ENCODE measurements at places on chromosomes 7 and 10. TPM values are rescaled to one million over a fixed set of nuclear protein-coding genes. Genes with fewer than 3 reads are reported as not detected.

Gene PTF1A
- total RNA-seq: not detected

Gene STOX1
- total RNA-seq: not detected

Gene CRHR2
- not detected for total RNA-seq

Gene NPY
- not detected for total RNA-seq

Gene SRI
- 82.4 TPM for total RNA-seq

Gene TBC1D12
- 9.2 TPM for total RNA-seq

Gene PVRIG
- total RNA-seq: not detected

Gene HOXA9
- total RNA-seq: not detected

Gene FMC1
- total RNA-seq: 13.7 TPM

Gene PTPRE
- total RNA-seq: 0.52 TPM

Gene OPALIN
- not detected for total RNA-seq

Gene TFPI2
- total RNA-seq: 26.3 TPM

Gene GDF2
- not detected for total RNA-seq

Gene ZNF365
- total RNA-seq: 0.94 TPM

Gene LFNG
- 1.4 TPM for total RNA-seq

Gene PNLIPRP1
- not detected for total RNA-seq

Gene PON1
- not detected for total RNA-seq

Gene OIT3
- 0.32 TPM for total RNA-seq

Gene ASB10
- not detected for total RNA-seq

Gene GSTK1
- total RNA-seq: 76.3 TPM

Gene HOXA5
- total RNA-seq: 10.3 TPM

Gene CHAT
- not detected for total RNA-seq

Gene LEP
- total RNA-seq: not detected

Gene GIMAP7
- total RNA-seq: not detected

Gene NODAL
- total RNA-seq: not detected

Gene GGCT
- 8.5 TPM for total RNA-seq
